ENCODE measurements at places on chromosomes 11 and 22.

DNA sequence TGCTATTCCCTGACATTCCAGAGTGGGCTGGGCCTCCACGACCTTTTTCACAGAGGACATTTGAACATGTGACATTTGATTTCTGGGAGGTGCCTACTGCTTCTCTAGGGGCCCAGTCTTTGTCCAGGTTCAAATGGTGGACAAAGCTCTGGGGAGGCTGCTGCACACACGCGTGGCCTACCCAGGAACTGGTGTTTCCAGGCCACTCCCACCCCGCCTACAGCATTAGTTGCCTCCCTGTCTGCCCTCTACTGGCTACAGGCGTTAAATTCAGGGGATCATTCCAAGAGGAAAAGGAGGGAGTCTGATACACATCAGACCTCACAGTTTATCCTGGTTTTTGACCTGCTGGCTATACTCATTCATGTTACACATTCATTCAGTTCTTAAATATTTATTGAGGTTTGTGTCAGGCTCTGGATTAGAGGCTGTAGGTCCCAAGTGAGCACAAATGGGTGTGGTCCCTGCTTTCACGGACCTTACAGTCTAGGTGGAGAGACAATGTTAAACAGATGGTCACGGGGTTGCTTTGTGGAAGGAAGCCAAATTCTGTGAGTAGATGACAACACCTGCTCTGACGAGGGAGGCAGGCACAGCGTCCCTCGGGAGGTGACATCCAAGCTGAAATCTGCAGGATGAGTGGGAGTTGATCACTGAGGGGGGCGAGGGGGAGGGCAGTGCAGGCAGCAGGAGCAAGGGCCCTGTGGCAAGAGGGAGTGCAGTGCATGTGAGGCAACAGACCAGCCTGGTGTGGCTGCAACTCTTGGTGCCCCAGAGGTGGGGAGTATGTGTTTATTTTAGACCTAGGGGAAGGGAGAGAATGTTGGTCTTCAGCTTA lies 11.8 kb downstream of the TUB start:
- DNase-seq: peak; percentile 24

DNA sequence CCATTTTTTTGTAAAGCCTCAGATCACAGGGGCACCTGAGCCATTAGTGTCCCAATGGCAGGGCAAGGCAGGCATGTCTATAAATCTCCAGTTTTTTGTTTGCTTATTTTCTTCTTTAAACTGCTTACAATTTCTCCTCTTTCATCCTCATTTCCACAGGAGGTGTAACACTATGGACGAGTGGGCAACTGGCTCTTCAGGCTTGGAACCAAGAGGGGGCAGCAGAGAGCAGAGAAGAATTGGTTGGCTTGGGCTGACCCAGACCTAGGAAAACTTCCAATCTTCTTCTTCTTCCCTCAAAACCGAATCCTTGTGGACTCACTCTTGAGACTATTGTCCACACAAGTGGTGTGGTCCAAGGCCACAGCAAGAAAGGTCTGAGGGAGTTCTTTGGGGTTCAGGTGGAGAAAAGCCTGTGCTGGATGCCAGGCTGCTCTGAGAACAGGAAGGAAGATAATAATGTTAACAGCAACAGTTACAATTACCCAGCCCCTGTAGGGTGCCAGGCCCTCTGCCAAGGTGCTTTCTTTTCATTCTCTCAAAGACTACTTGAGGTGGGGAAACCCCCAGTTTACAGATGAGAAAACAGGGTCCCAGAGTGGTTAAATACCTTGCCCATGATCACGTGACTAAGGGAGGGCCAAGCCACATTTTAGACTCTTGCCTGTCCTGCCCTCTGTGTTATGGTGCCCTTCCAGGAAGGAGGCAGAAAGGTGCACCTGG lies 70.7 kb upstream of the E2F8 start:
- no peak for DNase-seq

DNA sequence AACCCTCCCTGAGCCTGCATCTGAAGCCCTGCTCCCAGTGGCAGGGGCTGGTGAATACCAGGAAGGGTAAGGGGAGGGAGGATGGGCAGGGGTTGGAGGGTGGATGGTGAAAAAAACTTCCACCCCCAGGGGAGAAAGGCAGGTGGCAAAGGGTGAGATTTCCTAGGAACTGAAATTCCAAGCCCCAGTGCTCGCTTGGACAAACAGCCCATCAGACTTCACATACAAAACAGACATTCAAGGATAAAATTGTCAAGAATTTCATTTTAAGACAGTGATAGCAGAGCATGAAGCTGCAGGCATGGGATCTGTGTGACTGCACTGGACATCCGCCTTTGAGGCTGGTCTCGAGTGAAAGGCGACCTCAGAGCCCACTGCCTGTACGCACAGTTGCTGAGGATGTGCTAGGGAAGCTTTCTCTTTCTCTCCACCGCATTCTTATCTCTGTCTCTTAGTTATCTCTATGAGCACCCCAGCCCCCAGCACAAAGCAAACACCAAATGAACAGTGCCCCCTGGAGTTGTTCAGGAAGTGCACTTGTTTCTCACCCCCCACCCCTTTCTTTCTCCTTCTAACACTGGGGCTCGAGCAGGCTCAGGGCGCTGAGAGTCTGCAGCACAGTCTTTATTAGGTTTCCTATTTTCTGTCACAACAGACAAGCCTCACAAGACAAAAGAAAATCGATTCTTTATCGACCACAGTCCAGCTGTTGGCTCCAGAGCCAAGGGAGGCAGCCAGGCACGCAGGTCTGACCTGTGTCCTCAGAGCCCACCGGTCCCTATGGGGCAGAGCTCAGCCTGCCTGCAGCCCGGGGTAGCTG lies 237.3 kb upstream of the NCAM1 start:
- DNase-seq: no peak

DNA sequence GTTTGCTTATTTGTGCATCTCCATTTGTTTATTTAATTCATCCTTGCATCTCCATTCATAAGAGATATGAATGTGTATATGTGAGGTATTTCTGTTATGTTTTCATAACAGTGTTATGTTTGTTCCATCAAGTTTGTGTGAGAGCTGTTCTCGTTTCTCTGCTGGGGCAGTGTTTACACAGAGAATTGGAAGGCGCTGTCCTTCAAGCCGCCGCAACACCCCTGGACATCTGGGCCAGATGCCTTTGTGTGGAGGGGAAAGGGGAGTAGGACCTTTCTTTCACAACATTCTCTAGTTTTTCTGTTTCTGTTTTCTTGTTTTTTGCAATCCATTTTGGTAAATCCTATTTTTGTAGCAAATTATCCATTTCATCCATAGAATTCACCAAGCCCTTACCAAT lies 7.0 kb upstream of the TM7SF2 start:
- DNase-seq: no peak

DNA sequence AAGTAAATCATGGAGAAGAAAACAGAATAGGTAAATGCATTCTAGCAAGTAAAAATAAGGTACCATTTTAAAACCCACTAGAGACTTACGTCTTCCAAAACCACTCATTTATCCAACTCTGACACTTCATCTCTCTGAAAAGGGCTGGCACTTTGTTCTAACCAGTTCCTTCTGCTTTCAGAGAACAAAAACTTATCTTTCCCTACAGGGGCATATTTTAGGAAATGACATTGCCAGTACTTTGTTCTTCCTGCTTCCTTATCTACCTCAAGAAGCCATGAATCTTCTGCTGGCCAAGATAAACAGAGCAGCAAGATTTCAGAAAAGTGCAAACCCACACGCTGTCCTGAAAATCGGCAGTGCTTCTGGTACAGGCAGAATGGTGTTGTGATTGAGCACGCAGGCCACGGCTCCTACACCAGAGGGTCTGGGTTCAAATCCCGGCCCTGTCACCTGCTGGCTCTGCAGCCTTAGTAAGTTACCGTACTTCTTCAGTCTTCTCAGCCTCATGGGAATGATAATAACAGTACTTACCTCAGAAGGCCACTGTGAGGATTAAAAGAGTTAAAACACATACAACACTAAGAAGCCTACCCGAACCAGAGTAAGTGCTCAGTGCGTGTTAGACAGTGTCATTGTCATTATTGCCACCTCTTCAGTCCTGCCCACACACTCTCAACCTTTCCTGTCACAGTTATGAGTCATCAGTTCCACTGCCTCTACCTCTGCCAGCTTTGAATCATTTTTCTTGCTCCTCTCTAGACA lies 11.0 kb downstream of the MPZL3 start:
- DNase-seq: peak; percentile 69

- no peak for DNase-seq
These were observed 32.2 kb upstream of the HEPHL1 start for GRCh38 chr11:93988912-93989311.

- no peak for DNase-seq
These were observed 2.7 kb downstream of the HBG1 start for GRCh38 chr11:5246772-5247471.

DNA sequence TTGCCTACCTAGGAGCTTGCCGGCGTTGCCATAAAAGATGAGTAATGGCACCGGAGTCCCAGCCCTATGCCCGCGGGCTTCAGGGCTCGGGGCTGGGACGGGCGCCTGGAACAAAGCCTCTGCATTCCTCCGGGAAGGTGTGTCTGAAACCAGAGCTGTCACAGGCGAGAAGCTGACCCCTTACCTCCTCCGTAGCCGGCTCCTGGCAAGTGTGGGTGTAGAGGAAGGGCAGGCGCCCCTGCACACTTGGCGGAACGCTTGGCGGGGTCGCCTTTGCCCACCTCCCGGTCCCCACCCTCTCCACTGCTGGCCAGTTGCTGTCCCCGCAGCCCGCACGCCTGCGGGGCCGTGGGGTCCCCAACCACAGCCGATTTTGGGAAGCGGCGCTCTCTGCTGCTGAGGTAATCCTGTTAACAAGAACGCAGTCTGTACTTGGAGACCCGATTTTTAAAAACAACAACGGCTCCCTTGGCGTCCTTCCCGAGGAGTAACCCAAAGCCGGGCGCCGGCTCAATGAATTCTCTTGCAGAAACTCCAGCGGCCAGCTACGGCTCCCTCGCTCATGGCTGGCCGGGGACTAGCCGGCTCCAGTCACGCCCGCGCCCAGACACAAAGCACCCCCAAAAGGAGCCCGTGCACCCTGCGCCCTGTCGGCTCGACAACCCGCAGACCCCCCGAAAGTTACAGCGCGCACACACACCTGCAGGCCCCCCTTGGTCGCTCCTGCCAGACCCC lies 89.2 kb downstream of the PLEKHA7 start:
- no peak for DNase-seq

DNA sequence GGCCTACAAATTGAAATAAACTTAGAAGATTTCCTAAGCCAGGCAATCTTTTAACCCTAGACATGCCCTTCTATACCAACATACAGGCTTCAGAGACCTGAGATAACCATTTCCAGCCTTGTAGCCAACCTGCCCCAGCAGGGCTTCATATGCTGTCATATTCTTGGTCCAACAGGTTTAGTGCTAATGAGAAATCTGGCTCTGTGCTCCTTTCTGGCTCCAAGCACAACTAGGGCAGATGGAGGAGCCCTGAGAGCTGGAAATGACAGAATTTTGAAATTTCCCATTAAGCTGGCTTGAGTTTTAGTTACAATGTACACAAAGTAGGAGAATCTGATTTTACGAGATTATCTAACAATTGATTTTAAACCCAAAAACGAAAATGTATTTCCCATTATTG lies 323.0 kb upstream of the CCDC90B start:
- DNase-seq: no peak

GRCh38 chr11:57605028-57605420 lies 7.5 kb downstream of the SERPING1 start:
- no peak for DNase-seq

DNA sequence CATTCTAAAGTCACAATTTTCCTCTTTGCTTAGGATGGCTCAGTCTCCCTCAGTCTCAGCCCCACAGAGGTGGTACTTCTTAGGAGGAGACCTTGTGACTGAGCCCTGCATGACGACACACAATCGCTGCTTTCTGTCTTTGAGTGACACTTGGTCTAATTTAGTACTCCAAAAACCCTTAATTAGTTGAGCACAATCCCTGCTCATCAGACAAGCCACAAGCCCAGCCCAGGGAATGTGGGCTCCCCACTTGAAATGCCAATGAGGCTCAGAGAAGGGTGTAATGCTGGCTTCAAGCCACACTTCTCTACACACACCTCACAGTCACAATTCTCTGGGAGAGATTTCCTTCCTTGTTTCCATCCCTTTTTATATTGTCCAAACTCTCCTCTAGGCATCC lies 101.8 kb downstream of the FEZ1 start:
- no peak for DNase-seq

GRCh38 chr11:93059117-93059957 lies 89.9 kb downstream of the MTNR1B start:
- DNase-seq: no peak

DNA sequence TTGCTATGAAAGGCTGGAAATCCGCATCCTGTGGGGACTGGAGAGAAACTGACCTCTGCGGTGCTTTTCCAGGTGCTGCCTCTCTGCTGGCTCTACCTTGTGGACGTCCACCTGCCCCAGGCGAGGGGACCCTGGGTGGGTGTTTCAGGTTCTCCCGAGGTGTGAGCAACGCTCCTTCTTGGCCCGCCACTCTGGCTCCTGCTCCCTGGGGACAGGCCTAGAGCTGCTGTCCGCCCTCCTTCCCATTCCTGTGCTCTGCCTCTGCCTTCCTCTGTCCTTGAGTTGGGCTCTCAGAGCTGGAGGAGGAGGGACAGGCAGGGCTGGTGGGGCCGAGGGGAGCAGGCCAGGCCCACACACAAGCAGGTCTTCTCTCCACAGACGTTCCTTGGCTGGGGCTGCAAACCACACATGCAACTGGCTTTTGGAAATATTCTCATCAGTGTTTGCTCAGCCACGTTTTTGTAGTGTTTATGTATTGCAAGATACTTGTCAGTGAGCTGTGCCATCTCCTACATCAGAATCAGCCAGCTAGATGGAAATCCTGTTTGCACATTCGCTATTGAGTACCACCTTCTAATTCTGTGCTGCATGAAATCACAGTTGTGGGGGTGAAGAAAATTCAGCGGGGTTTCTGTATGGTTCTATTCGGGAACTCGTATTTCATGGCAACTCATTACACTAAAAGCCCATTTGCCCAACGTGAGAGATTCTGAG lies 1115.0 kb downstream of the BRD1 start:
- DNase-seq: no peak

DNA sequence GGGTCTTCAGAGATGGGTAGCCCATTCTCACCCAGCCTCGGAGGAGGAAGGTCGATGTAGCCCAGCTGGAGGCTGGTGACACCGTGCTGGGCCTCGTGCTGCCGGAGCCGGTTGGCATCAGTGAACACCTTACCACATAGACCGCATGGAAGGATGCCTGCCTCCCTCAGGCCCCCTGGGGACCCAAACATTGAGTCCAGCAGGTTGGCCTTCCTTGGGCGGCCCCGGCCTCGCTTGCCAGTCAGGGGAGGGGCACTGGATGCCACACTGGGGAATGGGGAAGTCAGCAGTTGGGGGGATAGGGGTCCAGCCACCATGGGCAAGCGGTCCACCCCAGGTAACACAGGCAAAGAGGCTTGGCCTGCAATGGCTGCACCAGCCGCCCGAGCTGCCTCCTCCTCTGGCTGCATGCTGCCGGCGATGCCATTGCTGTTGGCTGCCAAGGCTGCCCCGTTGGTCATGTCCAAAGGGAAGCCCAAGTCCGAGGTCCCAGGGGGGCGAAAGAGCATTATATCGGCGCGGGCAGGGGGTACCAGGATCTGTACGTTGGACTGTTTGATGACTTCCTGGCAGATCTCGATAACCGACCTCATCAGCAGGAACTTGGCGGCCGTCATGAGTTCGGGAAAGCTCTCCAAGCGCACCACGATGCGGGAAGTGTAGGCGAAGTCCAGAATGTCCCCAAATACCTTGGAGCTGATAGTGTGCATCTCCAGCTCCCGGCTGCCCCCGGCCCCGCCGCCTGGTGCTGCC lies 1.4 kb downstream of the PATZ1 start:
- peak; percentile 38 for DNase-seq
